ENCODE measurements at places on chromosomes 12 and 14.

DNA sequence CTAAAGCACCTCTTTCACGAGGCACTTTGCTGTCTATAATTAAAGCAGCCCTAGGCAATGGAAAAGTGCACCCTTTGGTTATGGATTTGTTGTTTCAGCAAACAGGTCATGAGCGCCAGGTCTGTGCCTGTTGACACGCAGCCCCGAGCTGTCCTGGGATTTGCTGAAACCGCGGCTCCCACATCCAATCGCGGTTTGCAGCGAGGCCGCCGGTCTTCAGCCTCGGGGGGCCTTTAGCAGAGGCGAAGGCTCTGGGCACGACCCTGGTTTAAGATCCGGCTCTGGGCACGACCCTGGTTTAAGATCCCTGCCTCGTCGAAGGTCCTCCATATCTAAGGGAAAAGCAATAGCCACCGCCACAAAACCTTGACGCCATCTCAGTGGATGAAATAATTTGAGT lies 79.2 kb downstream of the GLT1D1 start:
- DNase-seq: no peak

GRCh38 chr12:81942594-81942993 lies 183.4 kb upstream of the PPFIA2 start:
- DNase-seq: no peak

DNA sequence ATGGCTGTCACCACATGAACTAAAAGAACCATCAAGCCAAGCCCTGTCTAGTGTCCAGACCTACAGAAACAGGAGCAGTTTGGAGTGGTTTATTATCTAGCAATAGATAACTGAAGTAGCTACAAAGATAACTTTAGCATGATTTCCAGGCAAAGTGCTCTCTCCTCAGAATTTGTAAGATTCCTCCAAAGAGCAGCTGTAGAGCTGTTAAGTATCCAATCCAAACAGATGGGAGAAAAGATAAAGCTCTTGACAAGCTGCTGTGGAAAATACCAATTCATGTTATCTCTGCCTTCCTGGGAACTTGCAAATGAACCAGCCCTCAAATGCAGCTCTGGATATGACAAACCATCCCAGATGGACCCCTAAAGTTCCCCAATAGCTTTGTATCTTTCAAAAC lies 78.9 kb upstream of the RESF1 start:
- no peak for DNase-seq

DNA sequence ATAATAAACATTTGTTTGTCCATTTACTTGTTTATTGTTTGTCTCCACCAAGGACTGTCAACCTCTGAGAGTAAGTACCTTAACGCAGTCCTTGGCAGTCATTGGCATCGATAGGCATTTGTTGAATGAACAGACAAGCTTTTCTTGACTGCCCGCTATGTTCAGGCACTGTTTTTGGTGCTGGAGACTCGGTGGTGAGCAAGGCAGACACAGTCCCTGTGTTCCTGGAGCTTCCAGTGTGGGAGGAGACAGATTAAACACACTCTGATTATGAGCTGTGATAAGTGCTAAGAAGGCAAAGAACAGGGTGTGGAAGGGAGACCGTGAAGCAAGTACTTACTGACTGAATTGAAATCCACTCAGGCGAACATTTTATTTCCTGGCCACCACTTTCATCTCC lies 1.2 kb downstream of the ATP6V0A2 start:
- DNase-seq: no peak

GRCh38 chr12:105318651-105319483 lies 11.6 kb upstream of the C12orf75 start:
- DNase-seq: no peak

DNA sequence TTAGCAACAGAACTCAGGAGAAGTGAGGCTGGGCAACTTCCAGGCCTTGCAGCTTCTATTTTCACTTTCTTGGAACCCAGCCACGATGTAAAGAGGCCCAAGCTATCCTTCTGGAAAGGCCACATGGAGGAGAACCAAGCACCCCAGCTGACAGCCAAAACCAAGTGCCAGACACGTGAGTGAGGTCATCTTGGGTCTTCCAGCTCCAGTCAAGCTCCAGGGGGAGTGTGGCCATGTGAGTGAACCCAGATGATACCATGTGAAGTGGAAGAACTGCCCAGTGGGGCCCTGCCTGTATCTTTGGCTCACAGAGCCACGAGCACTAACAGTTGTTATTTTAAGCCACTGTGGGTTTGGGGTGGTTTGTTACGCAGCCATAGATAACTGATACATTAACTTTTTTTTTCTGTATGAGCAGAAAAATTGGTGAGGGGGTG lies 126.8 kb upstream of the MAP1LC3B2 start:
- DNase-seq: no peak

DNA sequence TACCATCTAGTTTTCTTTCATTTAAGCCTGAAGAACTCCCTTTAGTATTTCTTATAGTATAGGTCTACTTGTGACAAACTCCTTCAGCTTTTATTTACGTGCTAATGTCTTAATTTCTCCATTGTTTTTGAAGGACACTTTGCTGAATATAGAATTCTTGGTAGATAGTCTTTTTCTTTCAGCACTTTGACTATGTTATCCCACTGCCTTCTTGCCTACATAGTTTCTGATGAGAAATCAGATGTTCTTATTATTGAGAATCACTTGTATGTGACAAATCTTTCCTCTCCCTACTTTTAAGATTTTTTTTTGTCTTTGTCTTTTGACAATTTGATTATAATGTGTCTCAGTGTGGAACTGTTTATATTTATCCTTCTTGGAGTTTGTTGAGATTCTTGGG lies 5.1 kb upstream of the MIS18BP1 start:
- DNase-seq: no peak

GRCh38 chr14:65833267-65833880 lies 420.8 kb downstream of the FUT8 start:
- DNase-seq: no peak

- DNase-seq: no peak
Observed at GRCh38 chr12:129119537-129119936, 266.3 kb downstream of the GLT1D1 start.

DNA sequence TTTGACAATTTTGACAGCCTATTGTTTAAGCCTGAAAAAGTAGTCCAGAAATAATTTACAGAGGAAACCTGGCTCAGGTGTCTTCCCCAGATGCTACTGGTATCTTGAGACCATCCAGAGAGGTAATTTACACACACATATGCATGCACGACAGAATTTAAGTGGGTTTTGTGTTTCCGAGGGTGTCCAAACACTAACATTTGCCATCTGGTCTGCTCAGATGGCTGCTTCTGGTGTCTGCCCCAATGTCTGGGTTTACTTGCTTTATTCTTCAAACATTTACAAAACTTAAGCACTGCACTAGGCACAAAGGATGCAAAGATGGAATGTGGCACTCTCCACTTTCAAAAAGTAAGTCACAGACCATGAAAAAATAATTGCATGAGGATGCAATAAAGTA lies 226.6 kb upstream of the EGLN3 start:
- DNase-seq: no peak

DNA sequence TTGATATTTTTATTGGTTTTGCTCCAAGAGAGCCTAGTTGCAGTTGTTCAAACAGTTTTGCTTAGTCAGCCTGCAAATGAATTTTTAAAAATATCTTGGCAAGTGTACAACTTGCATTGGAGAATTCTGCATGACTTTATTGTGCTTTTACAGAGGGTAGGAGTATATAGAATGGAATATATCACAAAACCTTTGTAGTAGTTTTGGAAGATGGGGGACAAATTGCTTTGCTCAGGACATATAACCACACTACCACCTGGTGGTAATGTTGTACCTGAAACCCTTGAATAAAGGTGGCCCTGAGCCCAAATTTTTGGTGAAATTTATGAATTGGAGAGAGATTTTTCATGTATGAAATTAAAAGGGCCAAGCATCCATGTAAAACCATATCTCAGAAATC lies 645.2 kb downstream of the MED13L start:
- no peak for DNase-seq

GRCh38 chr14:38197784-38198335 lies 9.8 kb upstream of the SSTR1 start:
- DNase-seq: no peak

DNA sequence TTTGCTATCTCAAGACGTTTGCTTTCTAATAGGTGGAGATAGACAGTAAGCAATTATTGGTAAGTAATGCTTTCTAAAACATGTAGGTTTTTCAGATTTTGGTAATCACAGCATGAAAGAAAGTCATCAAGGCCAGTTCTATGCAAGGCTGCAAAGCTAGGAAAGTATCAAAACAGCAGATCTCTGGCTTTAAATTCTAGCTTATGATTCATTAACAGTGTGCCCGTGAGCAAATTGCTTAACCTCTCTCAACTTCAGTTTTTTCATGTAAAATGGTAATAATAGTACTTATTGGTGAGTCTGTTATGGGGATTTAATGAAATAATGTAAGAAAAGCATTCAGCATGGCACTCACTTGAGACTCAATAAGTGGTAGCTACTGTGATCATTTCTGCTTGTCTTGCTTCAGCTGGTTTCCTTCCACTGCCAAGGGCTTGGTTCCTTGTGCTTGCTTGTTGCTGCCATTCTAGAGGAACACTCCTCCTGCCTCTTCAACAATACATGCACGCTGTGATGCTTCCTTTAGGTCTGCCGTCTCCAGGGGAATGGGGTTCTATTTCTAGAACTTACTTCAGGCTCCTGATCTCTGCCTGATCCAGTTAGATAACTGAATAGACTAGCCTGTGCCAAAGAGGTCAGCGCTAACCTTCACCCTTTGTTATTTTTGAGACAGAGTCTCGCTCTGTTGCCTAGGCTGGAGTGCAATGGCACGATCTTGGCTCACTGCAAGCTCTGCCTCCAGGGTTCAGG lies 88.4 kb downstream of the CAND1 start:
- no peak for DNase-seq

- no peak for DNase-seq
Observed at GRCh38 chr12:44748950-44749468, 127.1 kb downstream of the NELL2 start.

DNA sequence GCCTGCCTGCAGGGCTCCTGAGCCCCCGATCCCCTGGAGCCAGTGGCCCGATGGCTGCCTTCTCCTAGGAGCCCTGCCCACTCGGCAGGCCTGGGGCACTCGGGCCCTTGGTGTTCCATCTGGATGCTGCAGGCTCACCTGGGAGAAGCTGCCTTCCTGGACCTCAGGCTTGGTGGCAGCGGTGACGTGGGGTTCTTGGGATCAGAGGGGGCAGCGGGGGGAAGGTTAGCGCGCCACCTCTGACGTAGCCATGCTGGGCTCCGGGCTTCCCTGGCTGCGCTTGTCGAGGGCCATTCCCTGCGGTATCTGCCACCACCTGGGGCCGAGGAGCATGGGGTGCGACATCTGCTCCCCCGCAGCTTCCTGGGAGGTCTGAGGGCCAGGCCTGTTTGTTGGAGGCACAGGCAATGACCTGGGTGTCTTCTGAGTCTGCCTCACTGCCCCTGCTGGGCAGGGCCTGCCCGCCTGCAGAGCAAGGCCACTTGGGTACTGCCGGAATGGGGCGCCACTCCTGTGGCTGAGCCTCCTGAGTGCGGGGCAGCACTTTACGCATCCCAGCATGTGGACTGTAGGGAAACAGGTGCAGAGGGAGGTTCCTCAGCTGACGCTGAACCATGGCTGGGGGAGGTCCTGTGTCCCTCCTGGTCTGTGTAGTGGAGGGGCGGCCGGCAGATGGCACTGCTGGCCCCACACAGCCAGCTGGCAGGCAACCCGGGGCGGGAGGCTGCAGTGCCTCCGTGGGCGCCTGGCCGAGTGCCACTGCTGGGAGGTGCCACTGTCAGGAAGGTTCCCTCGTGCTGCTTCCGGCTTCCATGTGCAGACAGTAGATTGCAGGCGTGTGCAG lies 20.3 kb downstream of the MTA1 start:
- no peak for DNase-seq

DNA sequence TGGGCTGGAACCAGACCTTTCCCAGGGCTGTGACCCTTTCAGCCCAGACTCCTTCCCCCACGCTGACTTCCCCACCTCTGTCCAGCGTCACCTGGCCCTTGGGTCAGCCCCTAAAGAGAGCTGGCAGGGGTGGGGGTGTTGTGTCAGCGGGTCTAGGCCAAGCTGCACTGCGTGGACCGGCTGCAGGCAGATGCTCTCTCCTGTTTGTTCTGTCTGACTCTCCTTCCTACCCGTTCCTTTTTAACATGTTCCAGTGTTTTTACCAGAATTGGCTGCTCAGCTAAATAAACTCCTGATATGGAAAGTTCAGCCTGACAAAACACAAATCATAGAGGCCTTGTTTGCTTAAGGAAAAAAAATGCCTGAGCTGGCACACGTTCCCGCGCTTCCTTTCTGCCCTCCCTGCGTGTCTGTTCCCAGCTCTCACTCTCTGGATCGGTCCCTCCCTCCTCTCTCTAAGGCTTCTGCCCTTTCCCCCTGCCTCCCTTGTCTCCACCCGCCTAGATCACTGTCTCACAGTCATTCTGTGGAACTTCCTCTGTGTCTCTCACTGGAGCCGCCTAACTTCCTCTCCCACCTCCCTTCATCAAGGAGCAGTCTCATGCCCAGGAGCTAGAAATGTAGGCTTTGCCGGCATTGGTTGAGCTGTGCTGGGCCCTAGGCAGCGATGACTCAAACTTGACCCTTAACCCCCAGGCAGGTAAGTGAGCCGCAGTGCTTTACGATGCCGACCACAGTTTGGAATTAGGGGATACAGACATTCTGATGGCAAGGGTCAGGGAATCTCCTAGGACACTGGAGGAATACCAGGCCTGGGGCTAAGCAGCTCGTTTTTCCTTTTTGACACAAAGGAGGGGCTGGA lies 15.5 kb upstream of the MLXIP start:
- DNase-seq: peak; percentile 67

DNA sequence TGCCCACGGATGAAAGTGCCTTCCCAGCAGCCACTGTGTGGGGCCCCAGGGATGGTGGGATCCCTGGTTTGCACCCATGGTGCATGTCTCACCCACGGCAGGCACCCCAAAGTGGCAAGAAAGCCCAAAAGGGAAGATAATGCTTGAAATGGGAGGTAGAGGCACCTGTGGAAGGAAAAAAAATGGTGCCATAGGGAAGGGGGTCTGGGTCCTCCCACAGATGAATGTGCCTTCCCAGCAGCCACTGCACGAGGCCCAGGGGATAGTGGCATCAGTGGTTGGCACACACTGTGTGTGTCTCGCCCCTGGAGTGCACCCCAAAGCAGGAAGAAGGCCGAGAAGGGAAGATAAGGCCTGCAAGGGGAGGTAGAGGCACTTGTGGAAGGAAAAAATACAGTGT lies 264.2 kb downstream of the ALG10 start:
- DNase-seq: no peak

- DNase-seq: no peak
Observed at GRCh38 chr12:52353766-52354165, 13.5 kb downstream of the KRT85 start.

- DNase-seq: no peak
Observed at GRCh38 chr12:113802966-113803758, 163.0 kb downstream of the RBM19 start.

GRCh38 chr14:74551431-74552371 lies 58.1 kb downstream of the ISCA2 start:
- peak; percentile 64 for DNase-seq

- peak; percentile 55 for DNase-seq
Observed at GRCh38 chr12:6461401-6462233, 8.9 kb downstream of the VAMP1 start.

DNA sequence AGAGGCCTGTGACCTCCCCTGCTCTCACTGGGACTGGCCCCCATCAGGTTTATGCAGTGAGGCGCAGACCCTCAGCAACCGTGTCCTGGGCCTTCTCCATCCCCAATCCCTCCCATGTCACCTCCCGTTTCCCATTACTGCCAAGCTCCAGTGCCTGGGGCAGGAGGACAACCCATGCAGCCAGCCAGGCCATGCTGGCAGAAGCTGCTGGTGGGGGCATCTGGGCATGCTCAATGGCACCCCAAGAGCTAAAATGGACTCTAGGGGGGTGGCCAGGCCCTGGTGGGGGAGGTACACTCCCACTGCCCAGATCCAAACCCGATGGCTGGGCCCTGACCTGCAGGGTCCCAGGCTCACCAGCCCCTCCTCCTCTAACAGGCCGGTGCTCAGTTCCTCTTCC lies 20.5 kb upstream of the GPR132 start:
- no peak for DNase-seq

GRCh38 chr12:124172636-124173035 lies 122.3 kb upstream of the RFLNA start:
- no peak for DNase-seq

All from left cardiac atrium (tissue), 4 donors.